ENCODE measurements at places on chromosomes 2 and 18.

DNA sequence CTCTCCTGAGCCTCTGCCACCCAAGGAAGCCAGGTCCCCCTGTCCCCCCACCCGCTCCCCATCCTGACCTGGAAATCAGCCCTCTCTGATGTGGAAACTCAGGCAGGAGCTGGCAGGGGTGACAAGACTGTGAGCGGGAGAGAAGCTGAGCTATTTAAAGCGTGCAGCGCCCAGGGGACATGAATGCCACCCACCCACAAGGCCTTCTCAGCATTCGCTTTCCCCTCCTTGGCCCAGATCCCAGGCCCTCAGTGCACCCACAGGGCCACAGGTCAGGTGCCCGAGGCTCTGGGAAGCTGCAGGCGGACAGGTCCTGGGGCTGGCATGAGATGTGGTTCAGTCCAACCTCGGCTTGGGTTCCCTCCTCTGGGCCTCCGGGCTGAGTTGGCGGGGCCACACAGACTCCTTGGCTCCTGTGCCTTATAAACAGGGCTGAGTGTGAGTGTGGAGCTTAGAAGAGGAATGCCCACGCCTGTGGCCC, 168.3 kb downstream of the SMAD7 start:
- no peak for DNase-seq

DNA sequence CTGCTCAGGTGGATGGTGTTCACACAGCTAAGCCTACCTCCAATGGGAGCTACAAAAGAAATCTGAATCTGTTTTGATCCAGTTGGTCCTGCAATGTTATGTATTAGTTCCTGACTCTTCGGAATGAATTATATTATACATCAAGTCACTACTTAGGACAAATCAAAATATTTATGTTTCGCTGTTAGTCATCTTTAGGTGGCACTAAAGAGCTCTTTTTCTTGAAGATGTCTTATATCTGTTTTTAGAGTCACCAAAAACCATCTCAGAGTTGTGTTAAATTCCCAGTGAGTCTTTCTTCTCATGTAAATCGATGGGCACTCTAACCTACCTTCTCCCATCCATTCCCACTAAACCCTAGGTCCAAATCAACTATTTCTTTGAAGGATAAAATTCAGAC, 2.2 kb downstream of the DNER start:
- peak; percentile 45 for DNase-seq

DNA sequence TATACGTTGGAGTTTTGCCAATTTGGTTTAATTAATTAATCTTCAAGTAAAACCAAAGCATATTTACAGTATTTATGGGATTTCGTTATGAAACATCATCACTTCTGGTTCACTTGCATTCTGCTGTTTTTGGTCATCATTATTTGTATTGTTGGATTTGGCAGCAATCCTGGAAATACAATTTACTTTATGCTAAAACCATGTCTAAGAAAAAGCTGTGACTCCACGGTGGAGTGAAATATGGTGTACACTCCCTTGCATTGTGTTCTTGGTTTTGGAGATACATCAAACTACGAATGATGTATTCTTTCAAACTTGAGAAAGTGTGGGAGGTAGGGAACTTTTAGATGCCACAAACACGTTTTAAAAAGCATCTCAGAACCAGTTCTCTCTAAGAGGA, 106.4 kb downstream of the CTAGE1 start:
- DNase-seq: no peak

- no peak for DNase-seq
Observed at GRCh38 chr2:7450188-7450832, 533.1 kb downstream of the RNF144A start.

DNA sequence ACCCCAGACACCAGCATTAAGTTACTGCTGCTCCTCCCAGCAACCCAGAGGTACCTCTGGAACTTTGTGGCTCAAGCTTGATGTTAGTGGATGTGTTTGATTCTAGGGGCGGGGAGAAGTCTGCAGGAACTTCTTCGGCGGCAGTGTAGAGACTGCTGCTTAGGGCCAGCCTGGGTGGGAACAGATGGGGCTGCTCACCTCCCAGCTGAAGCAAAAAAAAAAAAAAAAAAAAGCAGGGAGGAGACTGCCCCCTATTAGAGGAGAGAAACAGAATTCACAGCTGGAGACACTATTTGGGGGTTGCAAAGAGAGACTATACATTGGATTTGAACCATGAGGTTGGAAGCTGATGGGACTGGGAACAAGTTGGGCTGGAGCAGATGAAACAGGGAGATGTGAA, 28.6 kb upstream of the FAM136A start:
- no peak for DNase-seq

DNA sequence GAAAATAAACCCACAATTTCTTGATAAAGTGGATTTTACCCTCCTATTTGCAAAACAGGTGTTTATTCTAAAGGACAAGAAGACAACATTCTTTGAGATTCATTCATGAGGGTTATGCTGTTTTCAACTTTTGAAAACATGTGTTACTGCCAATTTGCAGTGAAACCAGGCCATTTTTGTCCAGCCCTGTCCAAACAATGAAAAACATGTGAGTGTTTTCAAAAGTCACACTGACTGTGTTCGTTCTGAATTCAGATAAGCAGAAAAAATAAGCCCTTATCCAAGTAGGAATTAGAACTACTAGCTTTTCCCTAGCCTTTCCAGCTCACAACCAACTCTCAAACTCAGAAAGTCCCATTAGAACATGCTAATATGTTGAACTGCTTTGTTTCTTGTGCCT, 148.1 kb upstream of the PID1 start:
- no peak for DNase-seq

- DNase-seq: no peak
Observed at GRCh38 chr2:82959727-82960126, 1499.4 kb downstream of the SUCLG1 start.

DNA sequence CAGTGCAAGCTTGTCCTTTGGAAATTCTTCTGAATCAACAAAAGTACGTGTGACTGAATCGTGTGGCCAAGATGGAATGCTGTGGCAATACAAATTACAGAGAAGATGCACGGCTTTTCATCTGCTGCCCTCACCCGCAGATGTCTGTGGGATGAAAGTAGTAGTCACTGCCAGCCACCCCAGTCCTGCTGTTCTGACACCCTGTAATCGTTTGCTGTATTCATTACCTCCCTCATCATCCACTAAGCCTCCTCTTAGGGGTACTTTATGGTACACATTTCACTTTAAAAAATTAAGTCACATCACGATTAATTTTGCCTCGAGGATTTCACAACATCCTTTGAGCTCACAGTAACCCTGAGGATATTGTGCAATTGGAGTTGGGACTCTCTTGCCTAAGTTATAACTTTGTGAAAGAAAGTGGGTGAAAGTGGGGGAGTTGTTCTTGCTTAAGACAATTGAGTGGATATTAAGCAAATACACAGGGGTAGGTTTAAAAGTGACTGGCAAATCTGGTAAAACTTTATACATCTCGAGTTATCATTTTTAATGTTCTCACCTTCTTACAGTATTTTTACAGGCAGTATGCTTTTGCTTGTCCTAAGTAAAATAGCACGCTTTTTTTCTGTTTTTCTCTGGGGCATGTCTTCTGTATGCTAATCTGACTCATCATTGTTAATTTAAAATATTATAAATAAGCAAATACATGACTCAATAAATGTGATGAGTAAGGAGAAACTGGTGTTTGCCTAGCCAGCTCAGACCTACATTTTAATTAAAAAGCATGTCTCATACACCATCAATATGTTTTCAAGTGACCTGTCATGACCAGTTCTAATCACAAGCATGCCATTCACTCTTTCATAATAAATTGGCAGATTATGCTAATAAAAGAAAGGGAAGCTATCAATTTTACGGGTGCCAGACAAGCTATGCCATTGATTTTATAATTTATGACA, 680.9 kb downstream of the IRS1 start:
- peak; percentile 50 for DNase-seq

Data from brain (organoid and tissue), 16 donors.